ENCODE measurements at places on chromosomes 5 and 9. TPM values are rescaled to one million over a fixed set of nuclear protein-coding genes. Genes with fewer than 3 reads are reported as not detected.

GRCh38 chr5:78905084-78905938 lies 79.8 kb downstream of the ARSB start:
- DNase-seq: no peak

DNA sequence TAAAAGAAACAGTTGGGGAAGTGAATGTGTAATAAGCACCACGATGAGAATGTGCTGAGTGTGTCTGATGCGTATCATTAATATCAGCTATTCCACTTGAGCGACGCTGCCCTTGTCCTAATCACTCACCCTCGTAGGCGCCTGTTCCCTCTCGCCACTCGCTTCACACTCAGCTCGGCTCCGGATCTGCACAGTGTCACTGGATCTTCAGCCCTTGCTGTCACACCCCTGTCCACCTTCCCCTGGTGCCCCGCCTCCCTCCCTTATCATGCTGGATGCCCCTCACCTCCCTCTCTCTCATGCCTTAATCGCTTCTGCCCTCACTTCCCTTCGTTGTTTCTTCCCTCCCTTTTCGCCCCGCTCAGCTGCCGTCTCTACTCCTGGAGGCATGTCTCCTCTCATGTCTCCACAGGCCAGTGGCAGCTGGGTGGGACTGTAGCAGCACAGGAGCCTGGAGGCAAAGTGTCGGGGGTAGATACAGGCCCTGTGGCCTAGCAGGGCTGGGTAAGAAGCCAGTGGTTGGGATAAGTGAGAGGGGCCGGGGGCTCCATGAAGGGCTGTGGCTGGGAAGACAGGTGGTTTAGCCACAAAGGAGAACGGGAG lies 43.5 kb downstream of the ANKDD1B start:
- DNase-seq: no peak

- DNase-seq: no peak
Measured at GRCh38 chr5:140367256-140368013, 7.4 kb downstream of the SLC4A9 start.

GRCh38 chr9:113131689-113132151 lies 19.1 kb upstream of the SLC31A2 start:
- no peak for DNase-seq

- DNase-seq: no peak
Measured at GRCh38 chr9:124779368-124780059, 2.6 kb downstream of the OLFML2A start.

DNA sequence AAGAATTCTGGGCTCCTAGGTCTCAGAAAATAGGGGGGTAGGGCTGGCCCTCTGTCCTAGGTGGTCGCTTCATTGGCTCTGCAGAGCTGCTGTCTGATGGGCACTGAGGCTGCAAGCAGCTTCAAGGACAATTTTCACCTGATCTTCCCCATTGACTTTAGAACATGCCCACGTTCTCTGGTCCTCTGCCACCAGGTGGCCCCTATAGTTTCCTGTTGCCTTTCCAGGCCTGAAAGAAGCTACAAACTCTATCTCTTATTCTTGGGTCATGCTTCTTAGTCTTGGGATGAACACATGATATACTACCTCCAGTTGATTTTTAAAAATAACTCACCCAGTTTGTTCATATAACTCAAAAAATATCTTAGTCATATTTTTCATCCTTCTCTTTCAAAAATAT lies 26.3 kb downstream of the SPZ1 start:
- DNase-seq: no peak

GRCh38 chr5:126938466-126938865 lies 91.9 kb downstream of the MARCHF3 start:
- no peak for DNase-seq

DNA sequence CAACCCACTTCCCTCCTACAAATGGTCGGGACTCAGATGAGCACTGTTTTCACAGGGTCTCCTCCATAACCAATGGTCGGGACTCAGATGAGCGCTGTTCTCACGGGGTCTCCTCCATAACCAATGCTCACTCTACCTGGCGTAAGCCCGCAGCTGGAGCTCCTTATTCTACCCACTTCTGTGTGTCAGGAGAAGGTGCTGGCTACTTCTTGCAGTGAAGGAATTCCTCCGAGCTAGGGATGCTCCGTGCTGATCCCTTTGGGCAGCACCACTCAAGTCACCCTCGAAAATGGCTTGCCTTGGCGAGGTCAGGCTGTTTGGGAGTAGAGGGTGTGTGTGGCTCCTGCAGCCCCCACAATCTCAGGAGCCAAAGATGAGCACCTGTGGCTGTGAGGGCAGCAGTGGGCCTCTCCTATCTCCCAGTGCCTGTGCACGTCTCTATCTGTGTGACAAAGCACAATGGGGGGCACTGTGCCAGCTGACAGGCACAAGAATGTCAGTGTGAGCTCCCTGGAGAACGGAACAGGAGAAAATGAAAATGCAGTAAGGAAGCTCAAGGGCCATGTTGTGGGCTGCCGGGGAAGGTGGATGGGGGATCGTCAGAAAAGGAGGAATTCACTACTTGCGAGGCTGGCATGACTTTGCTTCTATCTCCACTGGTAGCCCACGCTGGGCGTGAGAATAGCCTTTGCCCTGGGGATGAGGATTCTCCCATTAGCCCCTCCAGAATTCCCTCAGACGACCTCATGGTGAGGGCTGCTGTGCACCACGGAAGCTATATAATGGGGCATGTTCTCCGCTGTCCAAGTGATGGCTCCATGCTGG lies 3.9 kb upstream of the BTNL9 start:
- no peak for DNase-seq

DNA sequence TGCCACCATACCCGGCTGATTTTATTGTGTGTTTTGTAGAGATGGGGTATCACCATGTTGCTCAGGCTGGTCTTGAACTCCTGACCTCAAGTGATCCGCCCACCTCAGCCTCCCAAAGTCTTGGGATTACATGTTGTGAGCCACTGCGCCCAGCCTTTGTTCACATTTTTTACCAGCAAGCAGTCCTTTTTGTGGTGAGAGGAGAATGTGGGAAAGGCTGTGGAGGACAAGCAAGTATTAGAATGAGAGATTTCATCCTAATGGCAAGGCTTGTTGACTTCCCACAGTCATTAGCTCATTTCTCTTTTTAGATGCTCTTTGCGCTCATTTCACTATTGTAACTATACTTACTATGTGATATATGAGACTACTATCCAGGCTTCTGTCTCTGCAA lies 6.1 kb downstream of the IL31RA start:
- no peak for DNase-seq

GRCh38 chr9:126773004-126773607 lies 31.7 kb upstream of the ZBTB43 start:
- DNase-seq: no peak

- DNase-seq: no peak
Measured at GRCh38 chr5:91477408-91477807, 94.3 kb upstream of the ARRDC3 start.

DNA sequence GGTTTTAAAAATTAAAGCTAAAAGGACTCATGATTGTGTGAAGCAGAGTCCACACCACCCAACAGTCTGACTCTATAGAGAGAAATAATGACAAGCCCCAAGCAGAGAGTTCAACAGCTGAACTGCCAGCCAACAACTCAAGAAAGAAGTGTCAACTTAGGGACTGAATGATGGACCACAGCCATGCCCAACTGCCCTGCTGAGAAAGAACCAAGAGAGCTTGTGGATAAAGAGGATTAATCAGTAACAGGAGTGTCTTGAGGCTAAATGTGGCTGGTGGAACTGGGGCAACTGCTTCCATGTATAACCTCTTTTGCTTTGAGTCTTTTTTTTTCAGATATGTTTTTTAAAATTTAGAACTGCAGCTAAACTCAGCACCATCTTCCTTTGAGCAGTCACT lies 109.3 kb downstream of the HSD17B3 start:
- DNase-seq: no peak

GRCh38 chr5:79845448-79846197 lies 145.4 kb downstream of the MTX3 start:
- no peak for DNase-seq

DNA sequence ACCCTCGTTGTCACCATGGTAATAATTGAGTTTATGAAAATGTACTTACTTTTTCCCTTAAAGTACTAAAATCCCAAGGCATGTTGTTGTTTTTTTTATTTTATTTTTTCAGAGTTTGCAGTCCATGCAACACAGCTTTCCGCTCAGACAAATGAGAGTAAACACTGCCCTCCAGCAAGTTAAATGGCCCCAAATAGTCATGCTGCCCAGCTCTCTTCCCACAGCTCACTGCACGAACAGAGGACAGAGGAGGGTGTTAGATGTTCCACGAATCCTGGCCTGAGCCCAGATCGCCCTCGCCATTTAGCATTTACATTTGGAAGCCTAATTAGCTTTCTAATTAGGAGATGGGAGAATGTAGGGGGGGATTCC lies 1.9 kb downstream of the NIM1K start:
- no peak for DNase-seq

- DNase-seq: no peak
Measured at GRCh38 chr5:32020946-32021345, 153.2 kb downstream of the GOLPH3 start.

- no peak for DNase-seq
Measured at GRCh38 chr5:171418982-171419687, at the start of gene FGF18. Gene FGF18, plus strand, starts transcription at chr5:171419647. Its CDS starts 553 bp downstream, at chr5:171420200.

GRCh38 chr9:123360161-123361085 lies 4.4 kb downstream of the CRB2 start:
- DNase-seq: peak; percentile 100

- DNase-seq: no peak
Measured at GRCh38 chr9:78273761-78274160, 23.2 kb upstream of the PSAT1 start.

- DNase-seq: no peak
Measured at GRCh38 chr5:134543820-134544614, 18.5 kb downstream of the JADE2 start.

GRCh38 chr5:137617528-137618205 lies 118.2 kb downstream of the KLHL3 start:
- DNase-seq: no peak

DNA sequence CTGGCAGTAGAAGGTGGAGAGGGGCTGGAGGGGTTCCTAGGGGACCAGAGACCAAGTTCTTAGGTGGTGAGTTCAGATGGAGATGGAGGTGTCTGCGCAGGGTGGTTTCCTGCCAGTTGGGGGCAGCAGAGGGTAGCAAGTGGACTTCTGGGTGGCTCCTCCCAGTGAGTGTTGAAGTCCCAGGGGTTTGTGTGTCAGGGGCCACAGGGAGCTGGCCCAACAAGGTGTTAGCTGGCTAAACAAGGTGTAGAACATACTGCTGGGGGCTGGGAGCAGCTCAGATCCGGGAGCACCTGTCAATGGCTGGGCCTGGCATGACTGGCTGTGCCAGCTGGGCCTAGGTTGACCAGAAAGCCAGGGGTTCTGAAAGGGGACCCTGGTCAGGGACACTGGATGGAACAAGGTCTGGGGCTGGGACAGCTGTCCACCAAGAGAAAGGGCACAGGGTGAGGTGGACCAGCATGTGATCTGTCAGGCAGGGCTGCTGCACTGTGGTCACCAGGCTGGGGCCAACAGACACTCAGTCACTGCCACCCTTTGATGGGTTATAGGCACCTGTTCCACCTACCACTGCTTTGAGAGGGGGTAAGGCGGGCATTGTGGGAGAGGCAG lies 35.6 kb downstream of the DAB2IP start:
- DNase-seq: peak; percentile 86

GRCh38 chr5:94690778-94691177 lies 72.3 kb downstream of the SLF1 start:
- no peak for DNase-seq

- DNase-seq: peak; percentile 40
Measured at GRCh38 chr5:134738963-134739661, 764 bp downstream of the CAMLG start.

DNA sequence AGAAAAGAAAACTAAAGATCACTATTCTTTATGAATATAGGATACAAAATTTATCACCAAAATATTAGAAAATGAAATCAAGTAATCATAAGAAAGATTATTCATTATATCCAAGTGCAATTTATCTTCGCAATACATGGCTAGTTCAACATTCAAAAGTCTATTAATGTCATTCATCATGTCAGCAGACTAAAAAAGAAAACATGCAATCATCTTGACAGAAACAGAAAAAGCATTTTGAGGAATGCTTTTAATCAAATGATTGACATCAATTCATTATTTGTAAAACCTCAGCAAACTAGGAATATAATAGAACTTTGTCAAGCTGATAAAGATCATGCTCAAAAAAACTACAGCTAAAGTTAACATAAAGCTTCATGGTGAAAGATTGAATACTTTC lies 40.7 kb downstream of the ATPSCKMT start:
- no peak for DNase-seq

DNA sequence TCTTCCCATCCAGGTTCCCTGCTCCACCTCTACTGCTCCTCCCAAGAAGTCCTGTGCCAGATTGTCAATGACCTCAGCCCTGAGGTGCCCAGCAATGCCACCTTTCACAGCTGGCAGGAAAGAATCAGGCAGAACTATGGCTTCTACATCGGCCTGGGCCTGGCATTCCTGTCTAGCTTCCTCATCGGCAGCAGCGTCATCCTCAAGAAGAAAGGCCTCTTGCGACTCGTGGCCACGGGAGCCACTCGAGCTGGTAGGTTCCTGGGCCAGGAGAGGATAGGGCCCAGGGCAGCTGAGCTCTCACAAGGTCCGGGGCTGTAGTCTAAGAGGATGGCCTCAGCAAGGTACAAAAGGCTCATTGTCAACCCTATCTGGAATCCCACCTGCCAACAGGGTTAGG lies 3.1 kb downstream of the NIPAL4 start:
- no peak for DNase-seq

Gene LECT2
- 93.8 TPM for total RNA-seq

Gene CCDC152
- total RNA-seq: 0.08 TPM

Gene TSLP
- 0.25 TPM for total RNA-seq

Gene AK8
- total RNA-seq: 0.08 TPM

Gene CTXN3
- total RNA-seq: not detected

Gene DENND4C
- 20.5 TPM for total RNA-seq

Gene DMRT2
- not detected for total RNA-seq

Gene CCNO
- total RNA-seq: not detected

Gene PIK3R1
- 53.1 TPM for total RNA-seq

Gene CDKN2B-AS1
- not detected for total RNA-seq

Gene PDZD2
- 0.42 TPM for total RNA-seq

Gene PCDHA5
- not detected for total RNA-seq

Gene OR1Q1
- total RNA-seq: not detected

Gene NRG2
- total RNA-seq: not detected

Gene SLC36A3
- total RNA-seq: not detected
